ENCODE measurements at places on chromosomes 3 and 15.

DNA sequence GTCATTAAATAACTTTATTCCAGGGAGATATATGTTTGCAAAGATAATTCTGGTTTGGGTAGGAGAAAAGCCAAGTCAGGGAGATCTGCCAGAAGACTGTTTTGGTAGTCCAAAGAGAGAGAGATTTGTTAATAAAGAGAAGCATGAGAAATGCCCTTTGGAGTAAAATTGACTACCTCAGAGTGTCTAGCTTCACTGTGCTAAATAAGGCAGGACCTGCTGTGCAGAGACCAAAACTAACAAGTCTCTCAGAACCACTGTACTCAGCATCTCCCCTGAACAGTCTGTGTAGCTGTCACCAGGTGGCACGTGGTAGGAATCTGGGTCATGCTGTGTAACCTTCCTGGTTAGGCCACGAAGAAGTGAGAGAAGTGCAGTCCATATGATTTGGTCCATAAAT lies 31.6 kb upstream of the SLC35G2 start:
- no peak for DNase-seq

DNA sequence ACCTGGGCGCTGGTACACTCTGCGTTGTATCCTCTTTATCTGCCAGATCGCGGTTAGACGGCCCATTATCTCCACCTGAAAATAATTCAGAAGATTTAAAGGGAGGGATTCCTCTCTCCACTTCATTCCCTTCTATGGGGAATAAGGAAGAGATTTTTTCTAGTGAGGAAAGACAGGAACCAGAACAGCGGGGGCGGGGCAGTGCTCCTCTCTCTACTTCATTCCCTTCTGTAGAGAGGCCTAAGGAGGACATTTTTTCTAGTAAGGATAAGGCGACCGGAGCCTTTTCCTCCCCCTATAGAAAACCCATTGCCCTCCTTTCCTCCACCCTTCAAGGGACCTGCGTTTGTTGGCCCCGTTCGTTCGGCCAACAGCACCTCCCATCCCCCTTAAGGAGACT lies 8.3 kb upstream of the LIPH start:
- DNase-seq = no peak

- DNase-seq = no peak
These were observed 81.7 kb downstream of the BTD start for GRCh38 chr3:15683253-15683652.

- DNase-seq = no peak
These were observed 80.4 kb downstream of the CACNA2D3 start for GRCh38 chr3:54202651-54203248.

DNA sequence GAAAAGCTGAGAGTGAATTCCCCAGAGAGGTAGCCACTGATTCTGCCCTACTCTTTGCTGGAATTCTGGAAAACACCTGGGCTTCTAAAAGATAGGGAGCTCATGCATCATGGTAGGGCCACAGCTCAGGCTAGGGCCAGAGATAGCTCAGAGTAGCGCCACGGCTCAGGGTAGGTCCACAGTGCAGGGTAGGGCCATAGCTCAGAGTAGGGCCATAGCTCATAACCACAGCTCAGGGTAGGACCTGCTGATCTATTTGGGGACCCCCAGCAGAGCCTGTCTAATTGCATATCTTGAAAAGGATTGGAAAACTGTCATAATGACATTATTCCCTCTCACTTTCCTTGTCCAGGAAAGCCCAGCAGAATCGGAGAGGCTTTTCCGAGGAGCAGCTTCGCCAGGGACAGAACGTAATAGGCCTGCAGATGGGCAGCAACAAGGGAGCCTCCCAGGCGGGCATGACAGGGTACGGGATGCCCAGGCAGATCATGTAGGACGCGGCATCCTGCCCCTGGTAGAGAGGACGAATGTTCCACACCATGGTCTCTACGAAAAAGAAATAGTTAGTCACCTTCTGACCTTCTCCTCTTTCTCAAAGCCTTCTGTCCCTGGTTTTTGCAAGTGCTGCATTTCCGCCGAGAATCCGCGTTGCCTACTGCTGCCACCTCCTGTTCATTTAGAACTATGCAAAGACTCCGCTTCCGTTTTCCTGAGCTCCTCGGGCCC lies 14.5 kb downstream of the TAGLN3 start:
- DNase-seq = no peak

All from HS-27A (cell line).